NCI-H774 (cell line): ENCODE measurements at places on chromosomes 5 and 9.
A peak's percentile ranks its signal among the peaks of the same experiment; 100 is the strongest.

DNA sequence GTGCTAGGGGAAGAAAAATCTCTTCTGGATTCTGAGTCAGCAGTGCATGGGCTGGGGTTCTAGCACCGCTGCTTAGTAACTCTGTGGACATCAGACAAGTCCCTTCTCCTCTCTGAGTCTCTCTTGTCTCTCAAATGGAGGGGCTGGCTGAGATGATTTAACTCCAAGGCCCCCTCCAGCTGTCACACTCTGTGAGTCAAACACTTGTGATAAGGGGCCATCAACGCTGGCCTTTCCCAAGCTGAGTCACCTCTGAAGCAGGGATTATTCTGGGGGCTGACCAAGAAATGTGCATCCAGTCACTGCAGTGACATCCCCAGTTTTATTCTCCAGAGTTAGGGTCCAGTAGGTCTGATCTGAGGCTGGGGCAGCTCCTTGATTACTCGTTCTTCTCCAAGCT, 110.4 kb upstream of the ZNF462 start:
- DNase-seq: no peak

DNA sequence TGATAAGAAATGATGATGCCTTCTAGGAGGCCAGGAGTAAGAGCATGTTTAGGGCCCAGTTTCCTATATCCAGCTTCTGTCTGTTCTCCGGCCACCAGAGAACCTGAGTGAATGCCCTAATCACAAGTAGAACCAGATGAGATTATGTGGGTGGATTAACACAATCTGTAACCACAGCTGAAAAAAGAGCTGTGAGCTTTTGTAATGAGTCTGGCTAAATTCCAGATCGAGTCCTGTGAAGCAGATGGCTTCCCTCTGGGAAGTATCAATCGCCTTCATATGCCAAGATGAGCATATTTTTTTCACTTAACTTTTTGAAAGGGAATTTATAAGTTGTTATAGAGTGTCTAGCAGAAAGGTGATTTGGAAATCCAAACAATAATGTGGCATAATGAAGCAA, 99.8 kb downstream of the NNT start:
- peak; percentile 13 for DNase-seq

- no peak for DNase-seq
Measured at GRCh38 chr5:54524704-54525103, 7.1 kb downstream of the SNX18 start.

DNA sequence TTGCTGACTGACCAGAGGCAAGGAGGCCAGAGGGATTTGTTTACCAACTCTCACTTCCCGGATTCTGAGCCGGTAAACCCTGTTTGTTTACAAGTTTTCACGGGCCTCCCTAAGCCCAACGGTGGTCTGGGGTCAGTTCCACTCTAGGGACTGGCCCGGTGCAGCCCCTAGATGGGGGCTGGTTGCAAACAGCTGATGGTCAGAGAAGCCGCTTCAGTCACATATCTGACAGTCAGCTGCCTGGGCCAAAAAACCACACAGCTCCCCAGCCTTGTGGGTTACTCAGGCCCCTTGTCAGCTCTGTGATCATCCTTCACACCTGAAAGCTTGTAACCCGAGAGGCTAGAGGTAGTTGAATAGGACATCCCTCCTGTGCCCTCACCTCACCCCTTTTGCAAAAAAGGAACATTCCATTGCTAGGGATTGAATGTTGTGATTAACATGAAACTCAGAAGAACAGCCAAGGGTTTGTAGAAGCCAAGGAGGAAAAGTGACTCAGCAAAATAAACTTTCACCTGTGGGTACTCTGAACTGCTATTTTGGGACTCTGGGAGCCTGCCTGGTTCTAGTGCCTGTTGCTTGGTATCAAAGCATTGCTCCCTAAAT, 40.4 kb downstream of the SAR1B start:
- no peak for DNase-seq

GRCh38 chr9:16725066-16725465, 145.4 kb downstream of the BNC2 start:
- no peak for DNase-seq

GRCh38 chr5:141942185-141942857, 15.7 kb downstream of the PCDH12 start:
- DNase-seq: no peak

- DNase-seq: no peak
Measured at GRCh38 chr9:86818636-86819035, 128.7 kb downstream of the GAS1 start.

DNA sequence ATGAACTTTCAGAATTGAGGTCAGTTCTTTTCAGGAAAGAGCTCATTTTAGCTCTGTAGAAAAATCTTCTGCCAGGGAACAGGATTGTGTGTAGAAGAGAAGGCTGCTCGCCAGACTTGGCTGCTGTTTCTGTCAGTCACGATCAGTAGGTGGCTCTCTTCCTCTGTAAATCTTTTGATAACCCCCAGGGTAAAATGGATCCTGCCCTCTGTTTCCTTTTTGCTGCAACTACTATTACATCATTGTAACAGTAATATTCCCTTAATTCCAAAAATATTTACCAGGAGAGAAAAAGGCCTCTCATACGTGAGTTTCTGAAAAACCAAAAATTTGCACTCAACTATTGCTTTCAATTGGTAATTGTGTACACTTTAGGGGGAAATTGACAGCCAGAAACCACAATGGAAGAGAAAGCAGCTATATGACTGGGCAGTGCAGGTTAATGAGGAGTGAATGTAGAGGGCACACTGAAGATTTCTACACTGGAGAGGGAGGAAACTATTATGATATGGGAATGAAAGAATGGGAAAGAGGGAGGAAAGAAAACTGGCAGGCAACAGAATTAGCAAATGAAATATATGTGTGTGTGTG, 12.3 kb downstream of the IFNA21 start:
- DNase-seq: peak; percentile 23

- DNase-seq: no peak
Measured at GRCh38 chr5:131286400-131286715, 22.5 kb downstream of the CDC42SE2 start.

DNA sequence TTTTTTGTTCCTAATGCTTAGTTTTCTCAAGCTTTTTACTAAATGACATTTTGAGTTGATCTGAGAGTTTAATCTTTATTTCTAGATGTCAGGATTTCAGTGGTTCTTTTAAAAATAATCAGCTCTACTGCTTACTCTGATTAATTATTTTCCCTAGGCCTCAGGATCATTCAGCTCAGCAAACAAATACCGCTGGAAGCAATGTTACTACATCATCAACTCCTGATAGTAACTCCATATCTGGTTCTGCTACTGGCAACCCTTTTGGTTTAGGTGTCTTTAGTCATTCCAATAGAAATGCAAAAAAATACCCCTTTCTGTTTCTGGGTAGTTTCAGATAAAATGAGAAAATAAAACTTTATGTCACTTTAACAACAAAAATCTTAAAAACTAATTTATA, 5.6 kb upstream of the IDNK start:
- DNase-seq: no peak

DNA sequence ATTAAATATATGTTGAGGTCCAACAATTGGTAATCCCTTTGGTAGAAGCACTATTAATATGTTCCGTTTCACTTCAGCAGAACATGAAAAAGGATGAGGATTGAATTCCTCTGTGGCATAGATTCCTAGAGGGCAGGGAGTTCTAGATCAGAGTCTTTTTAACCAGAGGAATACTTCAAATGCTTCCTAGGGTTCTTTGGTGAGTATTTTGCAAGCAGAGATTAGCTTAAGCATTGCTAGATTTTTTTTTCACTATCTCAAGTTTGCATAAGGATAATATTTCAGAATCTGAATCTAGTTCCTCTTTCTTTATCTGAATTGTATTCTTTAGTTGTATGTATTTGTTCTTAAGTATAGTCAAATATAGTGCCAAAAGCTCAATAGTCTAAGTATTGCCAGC, 116.6 kb upstream of the ADAMTSL1 start:
- no peak for DNase-seq

- DNase-seq: peak; percentile 21
Measured at GRCh38 chr5:149381986-149382338, 2.9 kb upstream of the IL17B start.

DNA sequence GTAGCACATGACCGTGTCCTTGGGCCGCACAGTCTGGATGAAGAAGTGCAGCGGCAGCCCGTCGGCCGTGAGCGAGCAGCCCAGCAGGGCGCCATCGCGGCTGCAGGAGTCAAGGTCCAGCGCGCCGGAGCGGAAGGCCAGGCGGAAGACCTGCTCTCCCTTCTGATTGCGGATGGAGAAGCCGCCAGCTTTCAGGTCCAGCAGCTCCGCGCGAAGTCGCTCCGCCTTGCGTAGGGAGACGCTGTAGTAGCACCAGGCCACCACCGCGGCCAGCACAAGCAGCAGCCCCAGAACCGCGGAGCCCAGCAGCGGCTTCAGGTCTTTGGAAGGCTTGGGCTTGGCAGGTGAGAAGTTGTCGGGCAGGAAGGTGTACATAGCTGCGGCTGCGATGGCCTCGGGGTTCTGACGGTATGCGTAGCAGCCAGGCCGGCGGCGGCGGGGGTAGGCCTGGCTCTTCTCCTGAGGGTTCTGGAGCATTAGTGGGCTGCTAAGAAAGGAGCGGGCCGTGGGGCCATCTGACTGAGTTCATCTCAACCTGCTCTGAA, 4.2 kb downstream of the MYORG start:
- DNase-seq: no peak

DNA sequence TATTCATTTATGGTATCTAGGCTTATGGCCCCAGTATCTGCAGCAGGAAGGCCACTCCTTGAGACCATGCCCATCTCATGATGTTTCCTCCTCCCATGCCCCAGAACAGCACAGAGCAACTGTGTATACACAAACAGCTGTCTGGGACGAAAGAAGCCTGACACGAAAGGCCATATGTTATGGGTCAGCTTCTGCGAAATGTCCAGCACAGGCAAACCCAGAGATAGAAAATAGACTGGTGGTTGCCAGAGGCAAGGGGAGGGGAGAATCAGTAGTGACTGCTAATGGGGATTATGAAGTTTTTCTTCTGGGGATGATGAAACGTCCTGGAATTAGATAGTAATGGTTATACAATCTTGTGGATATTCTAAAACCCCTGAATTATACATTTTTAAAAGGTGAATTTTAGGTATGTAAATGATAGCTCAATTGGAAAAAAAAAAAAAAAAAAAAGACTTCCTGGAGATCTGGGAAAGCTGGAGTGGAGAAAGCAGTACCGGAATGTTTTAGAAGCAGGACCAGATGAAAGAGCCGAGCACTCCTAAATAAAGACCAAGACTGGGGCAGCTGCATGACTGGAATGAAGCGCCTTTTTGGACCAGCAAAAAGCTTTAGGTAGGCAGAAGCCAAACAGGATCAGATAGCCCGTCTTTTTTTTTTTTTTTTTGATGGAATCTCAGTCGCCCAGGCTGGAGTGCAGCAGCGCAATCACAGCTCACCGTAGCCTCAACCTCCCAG, 29.2 kb downstream of the PCDHGC5 start:
- no peak for DNase-seq

- no peak for DNase-seq
Measured at GRCh38 chr5:51495672-51496071, 112.4 kb downstream of the ISL1 start.

DNA sequence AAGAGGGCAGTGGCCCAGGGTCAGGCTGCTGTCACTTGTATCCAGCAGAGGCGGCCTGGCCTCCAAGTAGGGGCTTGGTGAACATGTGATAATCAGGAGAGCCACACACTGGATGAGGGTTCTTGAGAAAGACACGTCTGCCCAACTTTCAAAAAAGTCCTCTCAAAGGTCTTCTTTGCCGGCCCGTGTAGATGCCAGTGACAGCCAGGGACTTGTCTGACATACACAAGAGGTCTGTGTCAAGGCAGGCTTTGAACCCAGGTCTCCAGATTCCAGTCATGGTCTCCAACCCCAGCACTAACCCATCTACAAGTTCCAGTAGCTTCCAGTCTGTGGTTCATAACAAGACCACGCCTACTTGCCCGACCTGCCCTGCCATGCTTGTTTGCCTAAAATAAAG, 7.9 kb upstream of the AMBP start:
- no peak for DNase-seq

DNA sequence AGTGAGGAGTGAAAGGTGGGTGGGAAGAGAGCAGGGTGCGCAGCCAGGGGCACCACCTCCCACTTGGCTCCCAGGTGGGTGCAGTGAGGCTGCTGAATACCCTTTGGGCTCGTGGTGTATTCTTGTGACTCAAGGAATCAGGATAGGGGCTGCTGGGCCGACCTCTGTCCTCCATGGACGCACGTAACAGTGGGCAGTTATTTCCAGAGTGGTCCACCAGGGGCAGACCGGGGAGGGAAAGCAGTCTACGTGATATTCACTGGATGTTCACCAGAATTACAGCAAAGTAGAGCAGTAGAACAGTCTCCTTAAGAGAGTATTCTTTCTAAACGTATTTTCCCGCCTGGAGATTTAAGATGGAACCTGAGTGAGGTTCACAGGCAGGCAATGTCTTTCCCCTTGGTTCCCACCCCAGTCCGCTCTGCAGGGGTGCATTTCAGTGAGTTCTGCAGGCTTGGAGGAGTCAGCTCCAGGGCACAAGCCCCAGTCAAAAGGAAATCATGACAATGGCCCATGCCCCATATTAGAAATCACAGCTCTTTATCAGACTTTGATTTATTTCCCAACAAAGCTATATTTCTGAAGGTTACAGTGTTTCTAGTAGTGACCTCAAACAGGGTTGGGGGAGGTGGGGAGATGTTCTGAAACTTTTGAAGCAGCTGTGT, 88.7 kb downstream of the SYK start:
- DNase-seq: no peak

- no peak for DNase-seq
Measured at GRCh38 chr5:169020102-169020501, 280.8 kb downstream of the SLIT3 start.

DNA sequence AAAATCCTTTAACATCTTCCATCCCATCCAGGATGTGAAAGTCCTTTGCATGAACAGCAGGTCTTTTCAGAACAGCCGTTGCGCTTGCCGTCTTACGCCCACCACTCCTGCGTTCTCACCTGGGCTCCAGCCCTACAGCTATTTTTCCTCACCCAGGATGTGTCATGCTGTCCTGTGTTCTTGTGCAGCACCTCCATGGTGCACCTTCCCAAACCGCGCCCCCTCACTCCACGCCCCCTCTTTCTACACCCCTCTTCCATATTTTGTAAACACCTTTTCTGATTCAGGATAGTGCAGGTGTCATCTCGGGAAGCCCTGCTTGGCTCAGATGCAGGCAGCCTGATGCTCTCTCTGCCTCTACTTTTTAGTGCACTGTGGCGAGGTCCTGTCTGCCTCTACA, 18.4 kb downstream of the CAMK4 start:
- no peak for DNase-seq

- no peak for DNase-seq
Measured at GRCh38 chr5:2914022-2914661, 162.7 kb upstream of the IRX2 start.

GRCh38 chr5:98454407-98454806, 319.1 kb upstream of the RGMB start:
- DNase-seq: no peak

- no peak for DNase-seq
Measured at GRCh38 chr9:26687421-26687820, 205.2 kb downstream of the CAAP1 start.

- DNase-seq: peak; percentile 15
Measured at GRCh38 chr5:131589510-131590348, 45.3 kb downstream of the RAPGEF6 start.

DNA sequence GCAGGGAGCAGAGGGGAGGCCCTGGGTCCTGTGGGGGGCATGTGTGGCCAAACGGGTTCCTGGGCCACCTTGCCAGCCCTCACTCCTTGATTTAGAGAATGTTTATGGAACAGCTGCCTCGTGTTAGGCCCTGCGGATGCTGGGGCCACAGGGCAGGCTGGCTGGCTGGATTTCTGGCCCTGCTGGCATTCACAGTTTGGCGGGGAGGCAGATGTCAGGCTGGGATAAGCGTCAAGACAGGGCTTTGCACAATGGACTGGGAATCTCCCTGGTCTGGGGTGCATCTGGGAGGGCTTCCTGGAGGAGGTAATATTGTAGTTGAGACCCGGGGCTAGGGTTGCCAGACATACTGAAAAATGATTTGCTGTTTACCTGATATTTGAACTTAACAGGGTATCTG, 13.8 kb downstream of the NCS1 start:
- DNase-seq: no peak
